ENCODE measurements at places on chromosomes 11 and 22.

GRCh38 chr11:95605271-95605940 is 184.2 kb downstream of the FAM76B start:
- DNase-seq, result no peak

- no peak for DNase-seq
These were observed 51.5 kb downstream of the FAM181B start for GRCh38 chr11:82682003-82682751.

DNA sequence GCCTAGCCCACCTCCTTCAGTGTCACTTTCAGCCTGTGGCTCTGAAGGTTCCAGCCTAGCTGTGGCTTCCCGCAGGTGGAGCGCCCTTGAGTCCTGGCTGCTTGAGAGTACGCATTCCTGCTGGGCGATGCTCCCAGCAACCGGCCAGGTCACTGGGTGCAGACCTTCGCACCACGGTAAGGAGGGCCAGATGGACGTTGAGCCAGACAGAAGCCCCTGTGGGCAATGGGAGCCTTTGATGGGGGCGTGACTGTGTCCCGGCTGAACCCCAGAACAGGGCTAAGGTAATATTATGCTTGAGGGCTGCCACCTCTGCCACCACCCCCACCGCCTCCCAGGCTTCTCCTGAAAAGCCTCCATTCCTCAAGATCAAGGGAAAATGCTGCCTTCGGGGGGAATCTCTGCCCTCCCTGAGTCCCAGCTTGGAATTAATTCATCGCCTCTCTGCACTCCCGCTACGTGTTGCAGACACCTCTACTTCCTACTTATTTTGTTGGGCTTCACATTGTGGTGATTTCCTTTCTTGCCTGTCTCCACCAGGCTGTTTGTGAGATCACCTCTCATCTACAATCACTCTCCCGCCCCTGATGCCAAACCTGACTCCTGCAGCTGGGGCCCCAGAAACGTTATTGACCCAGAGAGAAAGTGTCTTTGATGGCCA is 144.9 kb upstream of the NECTIN1 start:
- DNase-seq, result no peak

- DNase-seq, result no peak
These were observed 155.3 kb downstream of the ST3GAL4 start for GRCh38 chr11:126510621-126511370.

- DNase-seq, result no peak
These were observed 127.4 kb downstream of the MIAT start for GRCh38 chr22:26784772-26785171.

Measured in RWPE2 (cell line).